ENCODE measurements at places on chromosomes 2 and 18. TPM values are rescaled to one million over a fixed set of nuclear protein-coding genes. Genes with fewer than 3 reads are reported as not detected.

SIX3 gene
- not detected for total RNA-seq

SPP2 gene
- total RNA-seq, result not detected

RAPGEF4 gene
- 0.66 TPM for total RNA-seq

B3GNT7 gene
- 0.33 TPM for total RNA-seq

GPR55 gene
- not detected for total RNA-seq

CCL20 gene
- not detected for total RNA-seq

CTAGE1 gene
- total RNA-seq, result not detected

TWIST2 gene
- total RNA-seq, result 297 TPM

BOD1L2 gene
- not detected for total RNA-seq

TRIM54 gene
- not detected for total RNA-seq

CD8B2 gene
- not detected for total RNA-seq

IGFBP5 gene
- 474 TPM for total RNA-seq

ERBB4 gene
- total RNA-seq, result 0.17 TPM

MRPL53 gene
- 48.0 TPM for total RNA-seq

FBLN7 gene
- total RNA-seq, result 0.29 TPM

FSIP2 gene
- 0.15 TPM for total RNA-seq

ZBTB14 gene
- 10.9 TPM for total RNA-seq

ALKAL2 gene
- total RNA-seq, result not detected

PNPT1 gene
- total RNA-seq, result 21.2 TPM

C18orf32 gene
- total RNA-seq, result 15.5 TPM

KCNG2 gene
- total RNA-seq, result 0.73 TPM

MAB21L4 gene
- not detected for total RNA-seq

MAP3K19 gene
- total RNA-seq, result not detected

IL1RL1 gene
- 0.33 TPM for total RNA-seq

ITPRID2 gene
- 289 TPM for total RNA-seq

KRTCAP3 gene
- not detected for total RNA-seq

ICA1L gene
- 7.1 TPM for total RNA-seq

KLHL41 gene
- total RNA-seq, result 9.8 TPM

AP1S3 gene
- total RNA-seq, result 2.6 TPM

GNLY gene
- total RNA-seq, result not detected

POTEI gene
- total RNA-seq, result not detected

ASB18 gene
- total RNA-seq, result not detected

PTCD3 gene
- 196 TPM for total RNA-seq

ARHGAP15 gene
- not detected for total RNA-seq

SP140 gene
- total RNA-seq, result 0.87 TPM

PAIP2B gene
- 0.66 TPM for total RNA-seq

IL1A gene
- 0.33 TPM for total RNA-seq

ELOA2 gene
- not detected for total RNA-seq

OR6B2 gene
- total RNA-seq, result not detected

TCF23 gene
- total RNA-seq, result not detected

ACTG2 gene
- total RNA-seq, result 4.1 TPM

GPR75 gene
- total RNA-seq, result 1.3 TPM

CYP27A1 gene
- 19.1 TPM for total RNA-seq

LBX2 gene
- 6.3 TPM for total RNA-seq

MBOAT2 gene
- total RNA-seq, result 73.4 TPM

SUCLG1 gene
- 68.1 TPM for total RNA-seq

GBX2 gene
- not detected for total RNA-seq

SPC25 gene
- total RNA-seq, result not detected

CCDC148 gene
- total RNA-seq, result 1.5 TPM

OTOS gene
- 1.2 TPM for total RNA-seq

IL1R2 gene
- total RNA-seq, result not detected

MYO7B gene
- total RNA-seq, result not detected

ERFE gene
- 4.2 TPM for total RNA-seq

Data from smooth muscle cell of trachea (primary cell).